ENCODE measurements at places on chromosomes 2 and 18. TPM values are rescaled to one million over a fixed set of nuclear protein-coding genes. Genes with fewer than 3 reads are reported as not detected.

The CCDC150 gene
- 4.5 TPM for total RNA-seq

The LRP1B gene
- total RNA-seq, result 0.32 TPM

The C1GALT1C1L gene
- total RNA-seq, result 0.97 TPM

The PDCD1 gene
- not detected for total RNA-seq

The ALPP gene
- total RNA-seq, result not detected

The ALPI gene
- not detected for total RNA-seq

The HMSD gene
- total RNA-seq, result 0.49 TPM

The NEU2 gene
- total RNA-seq, result not detected

The MRPL33 gene
- 39.0 TPM for total RNA-seq

The OR6B2 gene
- not detected for total RNA-seq

The RAMP1 gene
- total RNA-seq, result 0.85 TPM

The BOLA3 gene
- 13.0 TPM for total RNA-seq

The SLC16A14 gene
- under 0.01 TPM for total RNA-seq

The SLC5A6 gene
- total RNA-seq, result 19.8 TPM

The ERICH2 gene
- total RNA-seq, result not detected

The CDH20 gene
- 0.16 TPM for total RNA-seq

The UGT1A10 gene
- not detected for total RNA-seq

The CELF4 gene
- total RNA-seq, result not detected

The SPATA3 gene
- total RNA-seq, result not detected

The SPR gene
- total RNA-seq, result 14.3 TPM
